ENCODE measurements at places on chromosomes 16 and 17.

- DNase-seq = no peak
These were observed 55.8 kb downstream of the NEUROD2 start for GRCh38 chr17:39551879-39552278.

- DNase-seq = no peak
These were observed 674.7 kb upstream of the KIF2B start for GRCh38 chr17:53148058-53148457.

DNA sequence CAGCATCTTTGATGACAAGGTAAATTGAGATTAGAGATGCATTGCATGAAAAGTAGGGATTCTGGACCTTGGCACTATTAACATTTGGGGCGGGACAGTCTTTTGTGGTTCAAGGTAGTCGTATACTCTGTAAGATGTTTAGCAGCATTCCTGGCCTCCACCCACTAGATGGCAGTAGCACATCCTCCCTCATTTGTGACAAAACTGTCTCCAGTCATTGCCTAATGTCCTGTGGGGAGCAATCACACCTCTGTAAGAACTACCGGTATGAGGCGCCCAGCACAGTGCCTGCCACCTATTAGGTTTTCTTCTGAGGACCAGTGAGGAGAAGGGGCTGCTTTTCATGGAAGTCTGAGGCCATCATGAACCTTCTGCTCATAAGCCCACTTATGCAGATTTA, 180.8 kb downstream of the RBFOX1 start:
- DNase-seq = no peak

DNA sequence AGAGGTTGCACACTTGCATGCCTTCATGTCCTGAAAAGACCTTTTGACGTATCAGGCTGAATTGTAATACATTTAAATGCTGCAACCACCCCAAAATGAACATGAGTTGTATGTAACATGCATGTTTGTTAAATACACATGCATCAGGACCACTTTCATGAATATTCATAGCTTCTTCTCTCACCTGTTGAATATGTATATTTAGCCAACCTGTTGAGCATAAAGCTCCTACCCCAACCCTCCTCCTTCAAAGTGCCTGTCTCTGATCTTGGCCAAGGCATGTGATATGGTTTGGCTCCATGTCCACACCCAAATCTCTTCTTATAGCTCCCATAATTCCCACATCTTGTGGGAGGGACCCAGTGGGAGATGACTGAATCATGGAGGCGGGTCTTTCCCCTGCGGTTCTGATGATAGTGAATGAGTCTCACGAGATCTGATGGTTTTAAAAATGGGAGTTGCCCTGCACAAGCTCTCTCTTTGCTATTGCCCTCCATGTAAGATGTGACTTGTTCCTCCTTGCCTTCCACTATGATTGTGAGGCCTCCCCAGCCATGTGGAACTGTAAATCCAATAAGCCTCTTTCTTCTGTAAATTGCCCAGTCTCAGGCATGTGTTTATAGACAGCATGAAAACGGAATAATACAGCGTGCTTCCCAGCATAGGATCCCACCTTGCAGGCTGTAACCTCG, 3.8 kb upstream of the CRYM start:
- no peak for DNase-seq

DNA sequence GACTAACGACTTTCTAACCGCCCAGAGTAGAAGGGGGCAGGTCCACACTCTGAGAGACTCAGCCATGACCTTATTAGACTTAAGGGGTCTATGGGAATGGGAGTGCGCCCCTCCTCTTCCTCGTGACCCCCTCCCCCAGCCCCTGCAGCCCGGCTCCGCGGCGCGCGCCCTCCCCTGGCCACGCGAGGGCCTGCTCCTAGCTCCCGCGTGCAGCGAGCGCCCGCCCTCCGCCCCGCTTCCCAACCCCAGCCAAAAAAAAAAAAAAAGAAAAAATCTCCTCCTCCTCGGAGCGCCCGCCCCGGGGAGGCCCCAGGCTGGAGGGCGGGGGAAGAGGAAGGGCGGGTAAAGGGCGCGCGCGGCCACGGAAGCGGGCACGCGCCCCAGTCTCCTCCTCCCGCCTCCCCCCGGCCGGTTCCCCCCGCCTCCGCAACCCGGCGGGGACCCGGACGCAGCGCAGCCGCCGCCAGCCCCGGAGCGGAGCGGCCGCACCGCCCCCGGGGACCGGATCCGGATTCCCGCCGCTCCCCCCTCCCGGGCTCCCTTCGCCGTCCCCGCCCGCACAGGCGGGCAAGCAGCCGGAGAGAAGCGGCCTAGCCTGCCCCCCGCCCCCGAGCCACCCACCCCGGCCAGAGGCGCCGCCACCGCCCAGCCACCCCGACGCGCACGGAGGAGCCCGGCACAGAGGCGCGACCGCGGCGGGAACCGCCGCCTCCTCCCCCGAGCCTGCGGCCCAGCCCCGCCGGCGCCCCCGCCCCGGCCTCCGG, 949 bp downstream of the UBTF start:
- DNase-seq = peak; percentile 83

GRCh38 chr17:7915611-7916384, at the start of gene RNF227:
Gene RNF227, minus strand, starts transcription at chr17:7916289. Its CDS starts 94 bp downstream, at chr17:7916195.
- DNase-seq = peak; percentile 92

GRCh38 chr16:82631701-82632685, 5.2 kb downstream of the CDH13 start:
- no peak for DNase-seq

GRCh38 chr17:7825206-7825990, 8.6 kb upstream of the KDM6B start:
- no peak for DNase-seq

DNA sequence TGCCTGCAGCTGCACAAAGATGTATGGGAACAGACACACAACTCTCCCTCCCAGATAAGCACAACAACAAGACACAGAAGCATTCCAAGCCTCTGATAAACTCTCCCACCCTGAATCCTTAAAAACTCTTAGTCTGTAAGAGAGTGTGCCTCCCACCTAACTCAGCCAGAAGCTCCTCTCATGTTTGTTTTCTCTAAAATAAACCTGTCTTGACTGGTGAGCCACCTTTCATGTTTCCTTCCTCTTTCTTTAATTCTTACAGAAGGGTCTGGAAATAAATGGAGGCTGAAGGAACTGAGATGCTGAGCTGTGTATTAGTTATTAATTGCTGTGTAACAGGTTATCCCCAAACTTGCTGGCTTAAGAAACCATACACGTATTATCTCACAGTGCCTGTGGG, 57.2 kb downstream of the MEOX1 start:
- DNase-seq = no peak

- DNase-seq = no peak
These were observed 10.9 kb upstream of the MMD start for GRCh38 chr17:55432358-55433028.

DNA sequence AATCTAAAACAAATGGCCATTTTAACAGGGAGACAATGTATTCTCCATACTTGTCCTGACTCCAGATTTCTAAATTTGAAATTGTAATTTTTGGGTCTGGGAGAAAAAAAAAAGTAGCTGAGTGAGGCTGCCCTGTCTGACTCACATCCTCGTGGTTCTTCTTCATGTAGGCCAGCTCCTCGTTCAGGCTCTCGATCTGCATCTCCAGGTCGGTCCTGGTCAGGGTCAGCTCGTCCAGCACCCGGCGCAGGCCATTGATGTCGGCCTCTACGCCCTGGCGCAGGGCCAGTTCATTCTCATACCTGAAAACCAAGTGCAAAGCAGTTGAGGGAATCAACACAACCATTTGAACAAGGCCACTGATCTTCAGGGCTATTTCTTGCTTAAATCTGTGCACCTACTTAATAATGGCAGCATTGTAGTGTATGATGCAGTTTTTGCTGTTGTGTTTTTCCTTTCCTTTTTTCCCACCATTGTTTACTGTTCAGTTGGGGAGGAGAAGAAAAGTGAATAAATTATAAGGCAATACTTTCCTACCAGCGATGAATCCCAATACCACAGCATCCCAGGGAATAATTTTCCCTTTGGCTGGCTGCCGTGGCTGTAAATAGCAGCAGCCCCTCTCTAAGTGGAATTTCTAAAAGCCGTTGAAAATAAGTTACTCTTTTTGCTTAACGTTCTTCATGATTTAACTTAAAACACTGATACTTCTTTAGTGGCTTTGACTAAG, 2.2 kb downstream of the KRT12 start:
- DNase-seq = no peak

GRCh38 chr17:16486373-16487250, 5.4 kb downstream of the LRRC75A start:
- DNase-seq = peak; percentile 64

DNA sequence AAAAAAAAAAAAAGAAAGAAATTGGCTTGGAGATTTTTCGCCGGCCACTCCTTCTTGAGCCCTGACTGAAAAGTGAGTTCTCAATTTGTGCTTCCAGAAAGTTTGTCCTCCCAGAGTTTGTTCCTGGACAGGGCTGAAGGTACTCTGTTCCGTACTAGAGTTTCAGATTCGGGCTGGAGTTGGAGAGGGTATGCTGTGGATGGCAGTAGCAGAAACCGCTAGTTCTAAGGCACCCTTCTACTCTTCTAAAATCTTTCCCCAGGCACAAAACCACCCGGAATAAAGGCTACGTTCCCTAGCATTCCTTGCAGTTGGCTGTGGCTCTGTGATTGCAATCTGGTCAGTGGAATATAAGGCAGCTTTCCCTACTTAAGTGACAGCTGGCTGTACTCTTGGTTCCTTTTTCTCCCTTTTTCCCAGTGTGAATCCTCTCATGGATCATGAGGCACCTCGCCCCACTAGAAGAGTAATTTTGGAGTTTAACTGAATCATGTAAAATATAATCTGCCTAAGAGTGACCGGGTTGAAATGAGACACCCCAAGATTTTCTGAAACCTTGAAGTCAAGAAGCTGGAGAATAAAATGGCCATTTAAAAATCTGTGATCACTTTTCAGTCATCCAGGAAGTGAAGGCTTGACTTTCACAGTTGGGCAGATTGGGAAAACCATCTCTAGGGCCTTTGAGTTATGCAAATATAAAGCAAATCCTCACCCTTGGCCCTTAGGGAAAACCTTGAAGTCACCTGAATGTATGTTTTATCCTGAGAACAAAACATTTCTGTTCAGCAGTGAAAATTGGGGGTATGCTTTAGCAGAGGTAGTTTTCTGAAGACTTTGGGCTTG, 901 bp upstream of the HEATR6 start:
- DNase-seq = no peak

DNA sequence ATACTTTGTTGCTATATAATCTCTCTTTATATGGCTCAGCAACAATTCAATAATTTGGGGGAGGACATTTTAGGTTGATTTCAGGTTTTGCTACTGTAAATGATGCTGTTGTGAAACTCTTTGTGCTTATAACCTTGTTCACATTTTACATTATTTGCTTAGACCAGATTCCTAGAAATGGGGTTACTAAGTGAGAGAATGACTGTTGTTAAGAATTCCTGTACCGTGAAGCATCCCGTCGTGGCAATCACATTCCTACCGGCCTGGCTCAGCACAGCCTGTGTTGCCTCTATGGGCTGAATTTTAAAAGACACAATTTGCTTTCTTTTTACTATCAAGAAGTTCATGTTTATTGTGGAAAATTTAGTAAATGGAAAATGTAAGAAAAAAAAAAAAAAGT, 31.4 kb downstream of the B9D1 start:
- no peak for DNase-seq

DNA sequence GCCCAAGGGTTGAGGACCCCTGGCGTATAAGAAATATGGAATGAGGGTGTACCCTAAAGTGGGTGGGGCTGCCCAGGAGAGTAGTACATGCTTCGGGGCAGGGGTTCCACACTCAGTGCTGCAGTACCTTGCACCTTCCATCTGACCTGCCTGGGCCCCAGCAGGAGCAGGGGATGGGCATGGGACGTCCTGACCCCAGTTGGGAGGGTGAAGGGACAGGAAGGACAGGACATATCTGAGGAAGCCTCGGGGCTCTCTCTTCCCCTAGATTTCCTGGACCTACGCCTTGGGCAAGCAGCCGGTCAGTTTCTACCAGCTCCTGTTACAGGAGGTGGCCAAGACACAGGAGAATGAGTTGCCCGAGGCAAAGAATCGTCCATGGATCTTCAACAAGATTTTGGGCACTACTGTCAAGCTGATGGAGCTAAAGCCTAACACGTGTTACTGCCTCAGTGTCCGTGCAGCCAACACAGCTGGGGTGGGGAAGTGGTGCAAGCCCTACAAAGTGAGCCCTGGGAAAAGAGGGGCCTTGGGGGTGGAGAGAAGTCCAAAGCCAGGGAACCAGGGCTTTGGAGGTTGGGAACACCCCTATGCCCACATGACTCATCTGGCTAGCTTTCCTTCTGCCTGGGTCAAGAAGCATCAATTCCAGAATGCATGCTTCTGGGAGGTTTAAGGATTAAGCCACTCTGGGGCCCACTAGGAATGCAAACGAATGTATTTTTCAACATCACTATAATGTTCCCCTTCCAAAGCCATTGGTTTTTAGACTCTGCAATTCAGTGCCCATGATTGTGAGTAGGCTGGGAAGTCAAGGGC, 7.9 kb downstream of the FNDC8 start:
- DNase-seq = no peak

Data from hypothalamus (tissue), 51 donors.